Fibroblast of skin of right biceps (primary cell): ENCODE measurements at places on chromosomes 1 and 21.

DNA sequence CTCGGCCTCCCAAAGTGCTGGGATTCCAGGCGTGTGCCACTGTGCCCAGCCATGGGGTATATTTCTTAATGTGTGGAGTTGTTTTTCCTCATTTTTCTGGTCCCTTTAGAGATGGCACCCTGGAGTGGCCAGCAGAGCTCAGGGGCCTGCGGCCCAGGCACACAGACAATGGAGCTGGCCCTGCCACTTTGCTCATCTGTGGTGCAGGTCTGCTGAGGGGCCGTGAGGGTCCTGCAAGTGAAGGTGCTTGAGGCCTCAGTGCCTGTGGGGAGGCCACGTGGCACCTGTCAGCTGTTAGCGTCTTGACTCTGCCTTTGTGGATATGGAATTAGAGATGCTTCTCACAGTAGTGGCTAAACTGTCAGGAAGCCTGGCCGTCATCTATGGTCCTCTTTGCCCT, 7.5 kb downstream of the COL18A1 start:
- DNase-seq, result no peak

- DNase-seq, result no peak
These were observed 21.4 kb downstream of the KIRREL1 start for GRCh38 chr1:158014731-158015320.

DNA sequence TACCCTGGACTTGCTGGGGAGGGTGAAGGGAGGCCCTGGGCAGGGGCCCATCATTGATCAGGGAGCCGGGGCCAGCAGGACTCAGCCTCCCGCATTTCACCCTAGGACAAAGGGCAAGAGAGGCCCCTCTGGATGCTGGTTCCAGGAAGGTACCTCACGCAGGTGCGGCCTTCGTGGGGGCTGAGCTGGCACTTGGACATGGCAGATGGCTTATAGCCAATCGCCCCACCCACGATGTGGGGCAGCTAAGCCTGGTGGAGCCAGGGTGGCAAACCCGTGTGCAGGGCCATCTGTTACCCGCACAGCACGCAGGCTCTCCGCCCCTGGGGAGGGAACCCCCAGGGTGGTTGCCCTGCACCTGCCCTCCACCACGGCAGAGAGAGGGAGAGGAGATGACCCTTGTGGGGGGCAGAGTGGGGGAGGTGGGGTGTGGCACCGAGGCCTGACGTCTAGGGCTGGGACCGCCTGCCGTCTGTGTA, 2.5 kb downstream of the TFF3 start:
- no peak for DNase-seq

- DNase-seq, result peak; percentile 75
These were observed 1.2 kb downstream of the KCTD3 start for GRCh38 chr1:215568299-215568692.

GRCh38 chr1:43934101-43934985, 742 bp downstream of the ARTN start:
- DNase-seq, result peak; percentile 65

GRCh38 chr1:117295001-117295400, 72.2 kb upstream of the MAN1A2 start:
- DNase-seq, result peak; percentile 53

DNA sequence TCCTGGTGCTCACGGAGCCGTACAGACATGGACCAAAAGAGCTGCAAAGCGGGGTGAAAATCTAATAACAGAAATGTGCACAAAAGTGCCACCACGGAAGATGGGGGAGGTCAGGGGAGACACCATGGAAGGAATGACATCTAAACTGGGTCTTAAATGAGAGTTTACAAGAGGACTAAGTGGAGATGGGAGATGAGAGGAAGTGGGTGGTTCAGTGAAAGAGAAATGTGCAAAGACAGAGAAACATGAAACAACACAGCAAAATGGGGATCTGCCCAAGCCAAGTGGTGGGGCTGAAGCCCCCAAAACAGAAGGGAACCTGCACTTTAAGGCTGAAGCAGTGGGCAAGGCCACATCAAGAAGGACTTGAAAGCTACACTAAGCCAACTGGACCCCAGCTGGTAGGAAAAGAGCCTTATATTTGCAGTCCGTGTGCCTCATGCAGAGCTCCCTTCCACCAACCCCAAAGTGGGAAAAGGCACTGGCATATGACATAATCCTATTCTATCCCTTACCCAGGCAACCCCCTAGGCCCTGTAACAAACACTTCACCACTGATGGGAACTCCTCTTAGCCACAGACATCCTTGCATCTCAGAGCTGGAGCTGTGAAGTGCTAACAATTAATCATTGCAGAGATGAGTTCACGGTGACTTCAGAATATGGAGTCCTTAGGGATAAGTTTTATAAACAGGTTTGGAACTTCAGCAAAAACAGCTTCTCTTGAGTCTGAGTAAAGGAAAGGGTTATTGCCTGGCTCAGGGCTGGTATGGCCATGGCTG, 198.6 kb upstream of the EDN2 start:
- peak; percentile 87 for DNase-seq

- DNase-seq, result no peak
These were observed 21.2 kb upstream of the LRRC8C start for GRCh38 chr1:89611721-89612120.

DNA sequence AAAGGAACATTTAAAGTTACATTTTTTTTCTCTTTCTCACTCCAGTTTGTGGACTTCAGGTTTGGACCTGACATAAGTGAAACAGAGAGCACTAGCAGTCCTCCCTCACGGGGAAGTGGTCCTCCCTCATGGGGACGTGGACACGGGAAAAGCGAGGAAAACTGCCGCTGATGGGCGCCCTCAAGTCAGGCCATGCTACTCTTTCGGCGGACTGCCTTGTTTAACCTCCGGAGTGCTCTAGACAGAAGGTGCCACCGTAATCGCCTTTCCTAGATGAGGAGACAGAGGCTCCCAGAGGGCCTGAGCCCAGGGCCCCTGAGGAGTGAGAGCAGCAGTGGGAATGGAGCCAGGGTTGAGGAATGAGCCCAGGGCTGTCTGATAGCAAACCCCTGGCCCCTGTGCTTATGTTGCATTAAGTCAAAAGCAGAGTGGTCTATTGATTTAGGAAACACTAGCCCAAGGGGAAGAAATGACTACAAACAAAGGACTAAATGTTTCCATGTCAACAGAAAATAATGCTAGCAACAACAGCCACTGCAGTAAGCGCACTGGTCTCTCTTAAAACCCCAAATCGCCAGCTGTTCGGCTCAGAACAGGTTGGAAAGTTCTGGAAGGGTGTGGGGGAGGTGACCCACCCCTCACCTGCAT, 84.1 kb downstream of the DMRTB1 start:
- no peak for DNase-seq

DNA sequence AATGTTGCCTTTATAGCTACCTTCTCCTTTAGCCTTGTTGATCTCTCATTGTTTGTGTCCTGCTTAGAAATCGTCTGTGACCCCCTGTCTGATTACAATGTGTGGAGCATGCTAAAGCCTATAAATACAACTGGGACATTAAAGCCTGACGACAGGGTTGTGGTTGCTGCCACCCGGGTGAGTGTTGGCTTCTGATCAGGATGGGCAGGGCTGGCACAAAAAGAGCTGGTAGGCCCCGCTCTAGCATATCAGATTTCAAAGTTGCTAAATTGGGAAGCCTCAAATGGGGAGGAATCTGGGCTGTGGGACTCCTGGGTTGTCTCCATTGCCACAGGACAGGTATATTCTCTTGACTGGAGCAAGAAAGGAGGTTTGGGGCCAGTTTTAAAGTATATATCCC, 8.4 kb downstream of the NCSTN start:
- DNase-seq, result no peak

- DNase-seq, result no peak
These were observed 457 bp downstream of the TRAPPC3 start for GRCh38 chr1:36148821-36149236.

- DNase-seq, result no peak
These were observed 62.0 kb downstream of the KCNK1 start for GRCh38 chr1:233675893-233676292.
